Breast epithelium (tissue), 4 donors: ENCODE measurements at places on chromosomes 1 and 21.

DNA sequence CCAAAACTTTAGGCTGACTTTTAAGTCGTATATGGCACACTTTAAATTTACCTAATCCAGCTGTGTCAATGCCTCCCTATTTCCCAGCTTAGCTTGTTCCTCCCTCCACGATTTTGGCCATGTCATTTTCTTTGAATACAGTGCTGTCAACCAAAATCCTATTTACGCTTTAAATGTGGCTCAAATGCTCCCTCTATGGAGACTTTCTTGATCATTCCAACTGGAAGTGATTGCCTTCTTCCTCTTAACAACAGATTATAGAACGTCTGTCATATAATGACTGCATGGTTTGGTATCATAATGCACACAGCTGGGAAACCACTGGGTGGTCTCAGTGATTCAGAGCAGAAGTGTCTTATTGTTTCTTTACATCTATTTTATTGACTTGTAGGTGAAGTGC is 18.9 kb upstream of the BATF3 start:
- DNase-seq, result no peak

DNA sequence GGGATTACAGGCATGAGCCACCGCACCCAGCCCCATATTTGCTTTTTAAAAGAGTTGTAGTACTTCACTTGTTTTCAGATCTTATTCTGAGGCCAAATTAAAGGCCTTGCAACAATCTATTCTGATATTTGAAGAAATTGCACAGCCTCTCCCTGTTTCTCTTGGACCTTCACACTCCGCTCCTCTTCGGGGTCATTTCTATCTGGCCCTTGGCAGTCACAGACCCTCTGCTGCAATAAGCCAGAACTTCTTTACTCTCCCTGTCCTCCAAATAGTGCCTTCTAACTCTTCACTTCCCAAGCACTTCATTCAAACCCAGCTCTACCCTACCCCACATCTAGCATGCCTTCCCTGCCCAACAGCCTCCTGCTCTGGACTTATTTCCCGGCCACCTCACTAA is 110.7 kb downstream of the LAMC2 start:
- DNase-seq, result no peak

DNA sequence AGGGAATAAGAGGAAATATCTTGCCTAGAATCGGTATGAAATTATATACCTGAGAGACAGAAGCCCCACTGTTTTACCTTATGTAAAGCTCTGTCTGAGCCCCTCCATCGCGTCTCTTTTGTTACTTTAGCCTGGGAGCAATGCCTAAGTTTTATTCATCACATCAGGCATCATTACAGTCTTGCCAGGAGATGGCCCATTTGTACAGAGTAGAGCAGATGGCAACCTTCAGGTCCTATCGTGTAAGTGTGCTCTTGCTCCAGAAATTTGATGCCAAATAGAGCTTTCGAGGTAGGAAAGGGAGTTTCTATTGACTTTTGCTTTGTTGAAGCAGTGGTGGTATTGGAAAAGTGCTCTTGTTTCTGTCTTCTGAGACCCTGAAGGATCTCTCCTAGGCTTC is 24.9 kb downstream of the CFAP126 start:
- DNase-seq, result no peak

GRCh38 chr1:46490406-46490655 is 695 bp downstream of the DMBX1 start:
- DNase-seq, result no peak

DNA sequence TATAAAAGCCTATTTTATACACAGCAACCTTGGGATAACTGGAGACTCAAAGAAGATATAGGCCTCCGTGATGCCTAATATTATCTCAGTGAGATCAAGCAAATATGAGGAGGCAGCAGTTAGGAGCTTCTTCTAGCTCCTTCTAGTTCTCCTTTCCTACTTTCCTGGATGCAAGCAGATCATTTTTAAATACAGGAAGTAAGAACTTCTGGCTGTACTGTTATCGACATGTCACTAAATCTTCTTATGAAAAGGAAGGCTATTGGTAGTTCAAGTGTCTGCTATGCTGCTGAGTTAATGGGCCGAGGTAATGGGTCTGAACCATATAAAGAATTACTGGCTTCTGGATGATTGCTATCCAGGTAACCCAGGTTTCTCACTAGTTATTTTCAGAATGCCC is 15.9 kb downstream of the HSPA13 start:
- DNase-seq, result no peak

DNA sequence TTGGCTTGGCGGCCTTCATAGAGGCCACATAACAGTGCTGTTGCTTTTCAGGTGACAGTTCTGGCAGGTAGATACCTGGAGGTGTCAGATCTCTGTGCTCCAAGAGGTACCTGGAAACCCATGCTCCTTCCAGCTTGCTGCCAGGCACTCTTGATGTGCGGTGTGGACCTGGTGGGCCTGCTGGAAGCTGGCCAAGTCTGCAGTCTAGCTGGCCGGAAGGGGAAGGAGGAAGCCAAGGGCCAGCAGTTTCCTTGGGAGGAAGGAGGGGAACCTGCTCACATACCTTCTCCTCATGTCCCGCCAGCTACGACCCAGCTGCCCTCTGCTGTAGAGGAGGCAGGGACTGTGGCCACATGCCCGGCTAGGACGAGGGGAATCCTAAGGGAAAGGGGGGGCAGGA is 166.4 kb upstream of the AJAP1 start:
- DNase-seq, result no peak

DNA sequence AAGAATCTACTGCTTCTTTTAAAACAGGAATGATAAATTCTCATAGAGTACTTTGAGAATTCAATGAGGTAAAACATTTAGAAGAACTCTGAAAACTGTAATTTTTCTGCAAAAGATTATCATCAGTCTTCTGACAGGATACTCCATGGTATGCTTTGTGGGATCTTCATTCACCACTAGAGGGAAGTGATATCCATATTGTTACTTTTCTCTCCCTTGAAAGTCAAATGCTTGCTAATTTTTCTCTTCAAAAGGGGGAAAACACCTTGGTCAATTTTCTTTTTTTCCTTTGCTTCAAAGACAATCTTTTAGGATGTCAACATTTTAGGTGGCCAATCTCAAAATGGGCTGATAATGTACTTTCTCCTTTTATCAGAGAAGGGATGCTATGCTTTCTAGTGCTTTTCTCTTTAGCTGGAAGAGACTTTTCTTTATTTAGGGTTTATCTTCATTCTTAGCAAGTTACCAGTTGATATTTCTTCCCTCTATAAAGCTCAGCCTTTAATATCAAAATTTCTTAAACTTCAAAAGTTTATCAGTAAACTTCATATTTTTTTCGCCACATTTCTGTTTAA is 95.5 kb downstream of the NEGR1 start:
- DNase-seq, result no peak

- DNase-seq, result no peak
Measured at GRCh38 chr1:9910076-9910422, at the start of gene CTNNBIP1. CTNNBIP1 (minus strand) TSS chr1:9910269; CDS start chr1:9872064, 38,205 bp downstream.

GRCh38 chr1:101914473-101915242 is 82.1 kb downstream of the OLFM3 start:
- no peak for DNase-seq

GRCh38 chr21:42471716-42472330 is 24.2 kb downstream of the RSPH1 start:
- no peak for DNase-seq
